ENCODE measurements at places on chromosomes 4 and X.

- DNase-seq, result peak; percentile 63
Observed at GRCh38 chrX:40172401-40173142, 74.8 kb upstream of the BCOR start.

DNA sequence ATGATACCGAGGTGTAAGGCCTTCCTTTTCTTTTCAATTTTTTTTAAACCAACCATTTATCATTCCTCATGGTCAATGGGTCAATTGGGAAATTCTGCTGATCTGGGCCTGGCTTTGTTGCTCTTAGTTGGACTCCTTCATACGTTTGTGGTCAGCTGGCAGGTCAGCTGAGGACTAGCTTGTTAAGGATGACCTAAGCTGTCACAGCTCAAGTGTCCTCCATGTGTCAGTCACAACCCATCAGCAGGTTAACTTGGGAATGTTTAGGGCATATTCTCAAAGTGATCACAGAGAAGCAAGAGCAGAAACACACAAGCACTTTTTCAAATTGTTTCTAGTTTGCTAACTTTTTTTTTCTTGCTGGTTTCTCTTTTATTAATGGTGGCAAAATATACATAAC lies 117.4 kb upstream of the MAB21L2 start:
- DNase-seq, result no peak

DNA sequence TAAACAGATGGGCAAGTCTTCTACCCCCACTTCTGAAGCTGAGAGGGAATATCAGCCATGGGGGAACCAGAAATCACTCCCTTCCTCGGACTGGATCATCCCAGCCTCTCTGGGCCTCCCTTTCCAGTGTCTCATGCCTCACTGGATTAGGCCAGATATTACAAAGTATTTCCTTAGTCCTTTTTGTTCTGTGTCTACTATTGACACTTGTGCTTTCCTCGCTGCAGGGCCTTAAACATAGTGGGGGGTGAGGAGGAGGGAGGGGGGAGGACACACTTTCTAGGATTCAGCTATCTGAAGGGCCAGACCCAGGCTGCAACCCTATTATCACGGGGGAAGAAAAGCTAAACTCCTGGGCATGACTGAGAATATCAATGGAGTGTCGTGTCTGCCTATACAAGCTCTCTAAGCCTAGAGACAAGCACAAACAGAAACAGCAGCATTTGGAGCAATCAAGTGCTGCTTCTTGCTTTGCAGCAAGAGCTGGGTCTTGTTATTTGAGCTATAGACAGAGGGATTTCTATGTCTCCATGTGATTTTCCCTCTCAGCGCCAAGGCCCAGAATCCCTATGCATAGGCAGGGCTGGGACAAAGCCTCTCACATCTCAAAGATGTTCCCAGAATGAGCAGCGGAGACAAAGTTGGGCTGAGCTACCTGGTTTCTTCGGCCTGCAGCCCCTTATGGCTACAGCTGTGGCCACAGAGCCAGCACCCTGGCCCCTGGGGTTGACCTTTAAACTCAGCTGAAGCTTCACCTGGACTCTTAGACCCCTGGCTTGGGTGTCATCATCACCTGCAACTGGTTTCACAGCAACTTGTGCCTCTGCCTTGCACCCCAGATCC lies 20.2 kb downstream of the PJA1 start:
- no peak for DNase-seq

DNA sequence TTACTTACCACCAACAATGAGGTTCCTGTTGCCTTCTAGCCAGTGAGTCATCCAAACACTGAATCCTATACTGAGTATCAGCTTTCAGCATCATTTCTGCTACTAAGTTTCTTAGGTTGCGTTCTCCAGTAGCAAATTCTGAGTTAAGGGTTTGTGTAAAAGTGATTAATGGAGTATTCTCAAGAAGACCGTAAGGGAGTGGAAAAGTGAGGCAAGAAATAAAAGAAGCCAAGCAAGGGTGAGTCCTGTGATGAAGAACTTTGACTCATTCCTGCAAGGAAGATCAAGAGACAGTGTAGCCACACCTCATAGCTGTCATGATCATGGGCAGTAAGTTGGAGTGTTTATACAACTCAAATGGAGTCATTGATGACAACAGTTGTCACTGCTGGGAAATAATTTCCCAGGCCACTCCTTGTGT lies 446.2 kb downstream of the RAPGEF2 start:
- no peak for DNase-seq

DNA sequence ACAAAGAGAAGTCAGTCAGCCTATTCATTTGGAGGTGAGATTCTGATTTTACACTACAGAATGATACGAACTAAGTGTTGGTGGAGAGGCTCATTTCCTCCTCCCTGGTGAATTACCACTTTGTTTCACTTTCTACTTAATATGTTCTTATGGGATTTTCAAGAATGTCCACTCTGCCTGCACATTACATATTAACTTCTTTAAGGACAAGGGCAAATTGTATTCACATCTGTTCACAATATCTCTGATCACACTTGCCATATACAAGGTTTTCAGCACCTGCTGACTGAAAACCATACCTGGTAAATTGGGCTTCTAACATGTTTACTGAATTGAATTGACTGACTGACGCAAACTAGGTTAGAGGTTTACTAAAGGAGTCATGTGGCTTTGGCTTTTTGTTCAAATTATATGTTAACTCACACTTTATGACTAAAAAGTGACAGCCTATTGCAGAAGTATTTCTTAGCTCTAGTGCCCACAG lies 188.4 kb upstream of the MBNL3 start:
- DNase-seq, result no peak

GRCh38 chr4:107131295-107131694 lies 95.2 kb upstream of the DKK2 start:
- DNase-seq, result peak; percentile 16

- no peak for DNase-seq
Observed at GRCh38 chrX:112757946-112758345, 78.2 kb upstream of the LHFPL1 start.

- no peak for DNase-seq
Observed at GRCh38 chr4:44845309-44845708, 119.0 kb upstream of the GNPDA2 start.

DNA sequence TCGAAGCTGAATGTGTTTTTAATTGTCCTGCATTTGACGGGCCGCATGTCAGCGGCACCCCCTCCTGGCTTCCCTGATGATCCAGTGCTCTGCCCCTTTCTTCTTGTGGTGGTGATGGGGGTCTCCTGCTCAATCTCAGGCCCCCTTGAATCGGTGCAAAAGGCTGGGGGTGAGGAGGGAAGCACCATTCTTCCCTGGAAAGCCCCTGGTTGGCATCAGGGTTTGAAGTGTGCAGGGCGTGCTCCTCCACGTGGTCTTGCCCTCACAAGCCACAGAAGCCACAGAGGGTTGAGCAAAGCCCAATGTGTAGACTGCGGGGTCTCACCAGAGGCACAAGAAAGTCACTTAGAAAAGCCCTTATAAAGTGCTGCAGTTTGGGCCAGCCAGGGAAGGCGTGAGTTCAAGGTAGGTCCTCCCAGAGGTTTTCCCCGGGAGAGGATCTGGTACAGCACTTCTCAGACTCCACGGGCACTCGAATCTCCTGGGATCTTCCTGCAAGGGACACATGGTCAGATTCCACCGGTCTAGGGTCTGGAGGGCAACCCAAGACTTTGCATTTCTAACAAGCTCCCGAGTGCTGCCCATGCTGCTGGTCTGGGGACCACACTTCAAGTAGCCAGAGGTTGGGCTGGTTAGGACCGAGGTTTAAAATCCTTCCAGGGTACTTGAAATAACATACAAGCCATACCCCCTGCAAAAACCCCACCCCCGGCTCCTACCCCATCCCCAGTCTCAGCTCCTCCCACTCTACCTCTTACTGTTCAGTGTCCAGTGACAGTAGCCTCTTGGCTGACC lies 35.1 kb downstream of the PSAPL1 start:
- no peak for DNase-seq

GRCh38 chrX:53990171-53990570 lies 54.1 kb downstream of the PHF8 start:
- no peak for DNase-seq
